ENCODE measurements at places on chromosomes 7 and 10. TPM values are rescaled to one million over a fixed set of nuclear protein-coding genes. Genes with fewer than 3 reads are reported as not detected.
A peak's percentile ranks its signal among the peaks of the same experiment; 100 is the strongest.

The AKR1C1 gene
- 1.0 TPM for total RNA-seq

DNA sequence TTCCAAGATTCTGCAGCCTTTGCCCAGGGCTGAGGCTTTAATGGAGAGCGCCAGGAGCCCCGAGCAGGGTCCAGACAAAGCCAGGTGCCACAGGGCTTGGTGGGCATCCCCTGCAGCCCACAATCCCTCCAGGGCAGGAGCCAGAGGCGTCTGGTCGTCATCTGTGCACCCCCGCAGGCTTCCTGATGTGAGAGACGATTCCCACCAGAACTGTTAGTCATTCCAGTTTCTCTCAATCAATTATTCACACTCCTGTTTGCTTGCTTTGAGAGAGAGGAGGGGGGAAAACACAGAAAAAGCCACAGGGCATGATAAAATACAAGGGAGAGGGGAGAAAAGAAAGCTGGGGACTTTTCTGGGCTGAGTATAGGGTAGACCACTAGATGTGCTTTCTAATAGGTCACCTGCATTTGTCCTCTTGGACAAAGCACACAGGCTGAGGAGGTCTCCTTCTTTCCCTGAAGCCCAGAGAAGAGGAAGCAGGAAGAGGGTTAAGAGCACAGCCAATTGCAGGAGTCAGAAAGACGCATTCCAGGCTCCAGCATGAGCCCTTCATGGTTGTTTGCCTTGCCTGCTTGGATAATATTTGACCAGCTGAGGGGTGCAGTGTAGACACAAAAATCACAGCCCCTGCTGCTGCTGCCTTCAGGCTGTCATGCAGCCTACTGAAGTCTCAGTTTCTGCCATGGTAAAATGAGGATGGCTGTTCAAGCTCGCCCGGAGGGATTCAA is 194.4 kb downstream of the PLXNA4 start:
- H3K4me1 ChIP-seq: no peaks in the 10 kb centered on the region
- no peaks in the 10 kb centered on the region for H3K36me3 ChIP-seq
- DNase-seq: no peak
- H3K27me3 ChIP-seq: peaks cover 6% of the 10 kb centered on the region
- no peak overlapping the region for H3K27ac ChIP-seq

The LRRD1 gene
- not detected for total RNA-seq

The R3HCC1L gene
- total RNA-seq: 28.9 TPM

- H3K27ac ChIP-seq: peak overlapping the region; percentile 19
- H3K27me3 ChIP-seq: no peaks in the 10 kb centered on the region
- peaks cover 33% of the 10 kb centered on the region for H3K36me3 ChIP-seq
- H3K4me1 ChIP-seq: peaks cover 33% of the 10 kb centered on the region
- no peak for DNase-seq
These were observed 27.3 kb downstream of the MDFIC start for GRCh38 chr7:114949231-114949630.

- no peak overlapping the region for H3K4me3 ChIP-seq
- no peaks in the 10 kb centered on the region for H3K4me1 ChIP-seq
- H3K36me3 ChIP-seq: no peaks in the 10 kb centered on the region
- no peak for DNase-seq
- H3K27ac ChIP-seq: no peak overlapping the region
These were observed 1.7 kb downstream of the EGFR start for GRCh38 chr7:55020466-55020871.

The GAD2 gene
- total RNA-seq: not detected

- no peaks in the 10 kb centered on the region for H3K27me3 ChIP-seq
- no peak for DNase-seq
- H3K4me1 ChIP-seq: peaks cover 3% of the 10 kb centered on the region
These were observed 110.7 kb downstream of the SEMA3A start for GRCh38 chr7:84083846-84084245.

The CEP55 gene
- 45.7 TPM for total RNA-seq

The FKBP6 gene
- not detected for total RNA-seq

DNA sequence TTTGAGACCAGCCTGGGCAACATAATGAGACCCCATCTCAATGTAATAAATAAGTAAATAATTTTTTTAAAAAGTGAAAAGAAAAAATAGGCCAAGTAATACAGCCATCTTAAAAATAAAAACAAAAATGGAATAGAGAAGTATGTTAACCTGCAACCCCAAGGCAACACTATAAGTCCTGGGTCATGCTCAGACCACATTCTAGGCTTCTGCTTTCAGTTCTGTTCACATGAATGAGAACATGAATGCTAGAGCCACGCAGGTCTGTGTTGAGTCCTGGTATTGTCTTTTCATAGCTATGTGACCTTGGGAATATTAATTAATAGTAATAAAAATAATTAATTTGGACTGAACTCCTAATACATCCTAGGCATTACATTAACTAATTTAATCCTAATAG is 284.0 kb downstream of the AUTS2 start:
- peaks cover 7% of the 10 kb centered on the region for H3K4me1 ChIP-seq
- no peaks in the 10 kb centered on the region for H3K27me3 ChIP-seq
- no peak overlapping the region for H3K4me3 ChIP-seq
- no peak overlapping the region for H3K27ac ChIP-seq

- H3K4me3 ChIP-seq: no peak overlapping the region
- no peaks in the 10 kb centered on the region for H3K36me3 ChIP-seq
- DNase-seq: no peak
- no peaks in the 10 kb centered on the region for H3K4me1 ChIP-seq
- H3K27me3 ChIP-seq: no peaks in the 10 kb centered on the region
These were observed 449.5 kb downstream of the GRID1 start for GRCh38 chr10:85916994-85917573.

The METTL27 gene
- not detected for total RNA-seq

- peak overlapping the region; percentile 15 for H3K4me3 ChIP-seq
- H3K36me3 ChIP-seq: no peaks in the 10 kb centered on the region
These were observed 55.7 kb downstream of the CCDC3 start for GRCh38 chr10:12945690-12946359.

GRCh38 chr10:5461914-5462840 is 37.2 kb downstream of the CALML5 start:
- peaks cover 11% of the 10 kb centered on the region for H3K36me3 ChIP-seq
- DNase-seq: no peak
- no peak overlapping the region for H3K27ac ChIP-seq
- no peaks in the 10 kb centered on the region for H3K27me3 ChIP-seq
- no peak overlapping the region for H3K4me3 ChIP-seq
- no peaks in the 10 kb centered on the region for H3K4me1 ChIP-seq

GRCh38 chr7:47451851-47452205 is 130.1 kb downstream of the TNS3 start:
- H3K4me3 ChIP-seq: no peak overlapping the region
- no peak for DNase-seq
- H3K27ac ChIP-seq: no peak overlapping the region

DNA sequence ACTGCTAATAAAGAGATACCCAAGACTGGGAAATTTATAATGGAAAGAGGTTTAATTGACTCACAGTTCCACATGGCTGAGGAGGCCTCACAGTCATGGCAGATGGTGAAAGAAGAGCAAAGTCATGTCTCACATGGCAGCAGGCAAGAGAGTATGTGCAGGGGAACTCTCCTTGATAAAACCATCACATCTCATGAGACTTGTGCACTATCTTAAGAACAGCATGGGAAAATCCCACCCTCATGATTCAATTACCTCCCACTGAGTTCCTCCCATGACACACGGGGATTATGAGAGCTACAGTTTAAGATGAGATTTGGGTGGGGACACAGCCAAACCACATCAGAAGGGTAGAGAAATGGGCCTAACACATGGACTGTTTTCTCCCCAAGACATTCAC is 156.3 kb downstream of the CCDC71L start:
- no peak overlapping the region for H3K4me3 ChIP-seq
- peaks cover 14% of the 10 kb centered on the region for H3K27me3 ChIP-seq
- DNase-seq: no peak

DNA sequence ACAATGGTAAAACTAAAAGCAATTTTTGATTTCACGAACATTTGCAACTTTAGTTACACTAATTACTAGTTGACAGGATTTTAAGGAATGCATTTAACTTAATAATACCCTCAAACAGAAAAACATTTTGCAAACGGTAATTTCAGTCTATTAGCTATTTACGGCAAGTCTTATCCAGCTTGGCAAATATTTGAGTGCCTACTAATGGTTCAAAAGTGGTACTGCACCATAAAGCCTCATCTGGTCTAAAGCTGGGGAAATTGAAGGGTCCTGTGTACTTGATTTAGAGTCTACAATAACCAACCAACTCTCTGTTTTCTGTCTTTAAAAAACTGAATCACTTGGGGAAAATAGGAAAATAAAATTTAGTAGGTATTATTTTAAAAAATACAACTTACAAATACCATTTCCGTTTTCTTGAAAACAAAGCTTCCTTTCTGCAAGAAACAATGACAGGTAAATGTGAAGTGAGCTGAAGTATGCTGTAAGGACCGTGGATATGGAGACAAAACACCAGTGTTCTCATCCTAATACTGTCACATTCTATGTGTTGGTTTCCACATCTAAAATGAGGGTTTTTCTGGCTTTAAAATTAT is 142.3 kb downstream of the VPS50 start:
- peaks cover 21% of the 10 kb centered on the region for H3K27me3 ChIP-seq
- no peaks in the 10 kb centered on the region for H3K4me1 ChIP-seq
- H3K4me3 ChIP-seq: no peak overlapping the region
